ENCODE measurements at places on chromosomes 11 and 22.

DNA sequence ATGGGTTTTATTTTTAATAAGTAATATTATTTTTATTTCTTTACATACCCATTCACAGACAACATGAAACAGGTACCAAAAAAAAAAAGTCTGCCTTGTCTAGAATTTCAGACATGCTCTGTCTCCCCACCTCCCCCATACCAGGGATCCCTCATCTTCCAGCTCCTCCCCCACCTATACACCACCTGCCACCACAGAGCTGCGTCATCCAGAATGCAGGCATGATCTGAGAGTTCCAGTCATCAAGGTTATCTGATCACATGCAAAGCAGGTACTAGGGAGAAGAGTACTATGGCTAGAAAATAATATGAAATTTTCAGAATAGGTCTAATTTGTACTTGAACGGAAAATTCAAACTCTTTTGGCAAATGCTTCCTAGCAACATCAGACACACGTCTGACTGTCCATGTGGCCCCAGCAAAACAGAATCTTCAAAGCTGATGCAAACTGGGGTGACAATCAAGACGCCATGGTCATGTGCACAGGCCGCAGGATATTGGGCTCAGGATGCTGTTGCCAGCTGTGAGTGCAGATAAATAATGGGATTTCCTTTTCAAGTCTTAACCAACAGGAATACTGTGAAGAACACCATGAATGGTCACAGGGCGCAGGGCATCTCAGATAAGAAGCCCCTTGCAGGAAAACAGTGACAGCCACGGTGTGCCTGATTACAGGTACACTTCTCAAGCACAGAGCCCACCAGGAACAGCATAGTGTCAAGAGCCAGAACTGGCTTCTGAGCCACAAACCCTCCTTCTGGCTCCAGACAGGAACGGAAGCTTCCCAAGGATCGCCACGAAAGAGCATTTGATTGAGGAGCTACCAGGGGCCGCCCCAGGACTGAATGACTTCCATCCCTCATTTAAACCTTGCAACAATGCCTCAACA, 169.5 kb downstream of the EFCAB6 start:
- no peak for DNase-seq

DNA sequence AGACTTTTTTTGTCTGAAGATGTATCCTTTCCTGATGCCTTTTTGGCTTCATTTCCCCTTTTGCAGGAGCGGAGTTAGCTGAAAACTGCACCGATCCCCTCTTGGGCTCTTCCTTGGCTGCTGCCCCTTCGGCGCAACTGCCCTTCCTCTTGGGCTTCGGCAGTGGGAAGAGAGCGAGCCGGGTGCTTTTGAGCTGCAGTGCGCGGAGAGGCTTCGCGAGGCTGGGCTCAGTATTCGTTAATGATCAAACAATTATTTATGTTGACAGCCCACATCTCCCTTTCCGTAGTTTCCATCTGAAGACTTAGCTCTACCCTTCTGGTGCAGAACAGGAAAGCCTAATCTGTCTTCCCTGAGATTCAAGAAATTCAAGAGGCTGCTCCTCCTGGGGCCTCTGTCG, 170.8 kb downstream of the CSNK2A3 start:
- no peak for DNase-seq

DNA sequence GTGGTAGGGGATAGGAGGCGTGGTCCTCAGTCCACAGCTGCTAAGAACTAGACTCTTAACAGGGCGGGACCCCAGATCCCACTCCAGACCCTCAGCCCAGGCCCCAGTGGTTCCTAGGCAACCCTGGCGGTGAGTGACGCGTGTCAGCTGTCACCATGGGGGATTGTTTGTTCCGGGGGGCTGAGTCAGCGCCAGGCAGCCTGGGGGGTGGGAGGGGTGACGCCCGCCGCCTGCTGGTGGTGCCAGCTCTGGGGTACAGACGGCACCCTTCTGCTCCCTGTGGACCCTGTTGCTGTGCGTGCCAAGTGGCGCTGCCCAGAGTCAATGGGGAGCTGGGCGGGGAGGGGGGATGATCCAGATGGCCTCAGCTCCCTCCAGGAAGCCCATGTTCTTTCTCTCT, 2.5 kb downstream of the CNIH2 start:
- no peak for DNase-seq

GRCh38 chr11:726278-727220, 20.5 kb downstream of the EPS8L2 start:
- DNase-seq = peak; percentile 64

GRCh38 chr22:23159291-23159630, 14.0 kb downstream of the RAB36 start:
- no peak for DNase-seq

DNA sequence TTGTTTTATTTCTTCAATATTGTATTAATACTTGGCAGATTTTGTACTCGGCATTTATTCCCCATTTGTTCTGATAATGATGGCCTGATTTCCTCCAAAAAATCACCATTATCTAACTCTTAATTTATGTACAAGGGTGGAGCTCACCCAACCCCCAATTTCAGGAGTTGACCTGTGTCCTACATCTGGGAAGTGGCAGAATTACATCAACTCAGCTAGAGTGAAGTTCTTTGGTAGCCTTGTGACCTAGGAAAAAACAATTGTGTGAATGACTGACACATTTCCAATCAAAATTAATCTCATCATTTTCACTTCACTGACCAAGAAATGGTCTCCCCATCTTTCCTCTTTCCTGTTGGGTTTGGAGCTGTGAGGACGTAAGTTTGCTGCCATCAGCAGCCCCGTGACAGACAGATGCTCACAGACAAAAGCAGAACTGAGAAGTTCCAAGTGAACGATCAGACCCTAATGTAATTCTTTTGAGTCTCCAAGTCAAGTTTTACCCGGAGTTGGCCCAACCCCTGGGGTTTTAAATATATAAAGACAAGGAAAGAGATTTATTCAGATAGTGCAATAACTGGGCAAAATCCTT, 16.6 kb upstream of the MS4A6E start:
- no peak for DNase-seq

GRCh38 chr11:130383344-130384211, 44.8 kb downstream of the ADAMTS8 start:
- DNase-seq = no peak

GRCh38 chr22:48098243-48098920, 1335.9 kb downstream of the TBC1D22A start:
- DNase-seq = peak; percentile 14

DNA sequence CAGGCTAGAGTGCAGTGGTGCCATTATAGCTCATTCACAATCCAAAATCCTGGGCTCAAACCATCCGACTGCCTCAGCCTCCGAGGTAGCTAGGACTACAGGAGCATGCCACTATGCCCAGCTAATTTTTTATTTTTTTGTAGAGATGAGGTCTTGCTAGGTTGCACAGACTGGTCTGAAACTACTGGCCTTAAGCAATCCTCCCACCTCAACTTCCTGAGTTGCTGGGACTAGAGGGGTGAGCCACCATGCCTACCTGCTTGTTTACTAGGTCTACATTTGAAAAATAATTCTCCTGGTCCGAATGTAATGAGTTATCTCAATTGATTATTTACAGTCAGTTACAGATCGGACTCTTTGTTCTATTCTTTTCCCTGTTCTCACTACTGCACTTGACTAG, 22.0 kb downstream of the TAF1D start:
- DNase-seq = no peak

DNA sequence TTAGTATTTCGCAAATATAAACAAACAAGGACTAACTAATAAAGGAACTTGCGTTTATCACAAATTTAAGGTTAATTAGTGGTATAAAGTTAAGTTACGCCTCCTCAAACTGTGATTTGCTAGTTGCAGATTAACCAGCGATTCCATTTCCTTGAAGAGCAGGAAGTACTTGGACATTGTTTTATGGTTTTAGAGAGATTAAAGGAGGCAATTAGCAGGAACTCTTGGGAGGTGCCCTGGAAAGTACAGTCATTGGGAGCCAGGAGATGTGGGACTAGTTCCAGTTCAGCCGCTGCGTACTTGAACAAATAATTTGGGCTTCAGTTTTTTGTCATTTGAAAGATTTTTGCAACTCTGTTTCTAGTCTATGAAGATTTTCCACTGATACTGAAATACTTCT, 3.3 kb downstream of the FAM118B start:
- DNase-seq = no peak

DNA sequence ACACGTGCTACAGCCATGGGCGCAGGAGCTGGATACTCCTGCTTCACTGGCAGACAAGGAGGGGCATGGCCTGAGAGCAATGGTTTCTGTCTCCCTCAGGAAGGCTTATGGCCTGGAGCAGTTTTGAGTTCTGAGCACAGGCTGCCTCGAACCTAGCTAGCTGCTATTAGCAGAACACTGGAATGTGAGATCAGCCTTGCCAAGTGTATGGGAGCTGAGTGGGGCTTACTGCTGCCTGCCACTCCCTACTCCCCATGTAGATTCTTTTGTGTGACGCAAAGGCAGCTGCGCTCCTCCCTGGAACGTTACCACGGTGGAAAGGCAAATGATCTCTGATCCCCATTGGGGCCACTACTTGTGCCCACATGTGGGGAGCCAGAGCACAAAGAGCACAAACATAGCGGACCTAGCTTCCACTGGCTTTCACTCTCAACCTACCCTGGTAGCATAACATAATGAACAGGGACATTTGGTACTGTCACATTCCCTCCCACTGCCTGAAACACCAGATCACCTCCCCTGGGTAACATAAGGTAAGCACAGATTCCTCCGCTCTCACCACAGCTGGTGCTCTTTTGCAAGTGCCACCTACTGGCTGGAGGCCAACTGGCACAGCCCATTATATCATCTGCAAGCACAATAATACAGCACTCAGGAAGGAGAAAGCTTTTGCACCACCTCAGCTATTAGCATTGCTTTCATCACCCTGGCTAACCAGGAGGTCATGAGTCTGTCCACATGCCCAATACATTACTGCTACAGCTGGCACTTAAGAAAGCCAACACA, 84.6 kb upstream of the GUCY1A2 start:
- DNase-seq = no peak

Data from activated CD4-positive, CD25-positive, alpha-beta regulatory T cell treated with anti-CD3 and anti-CD28 coated beads, Interleukin-2, amount 50 U/mL, for 72 hours (primary cell).